ENCODE measurements at places on chromosomes 7 and 10. TPM values are rescaled to one million over a fixed set of nuclear protein-coding genes. Genes with fewer than 3 reads are reported as not detected.

FRMD4A gene
- total RNA-seq = 3.3 TPM

RBM20 gene
- 2.6 TPM for total RNA-seq

GIMAP1 gene
- total RNA-seq = not detected

LRGUK gene
- 0.60 TPM for total RNA-seq

PTPN12 gene
- total RNA-seq = 86.4 TPM

TDRD1 gene
- not detected for total RNA-seq

SFXN3 gene
- 38.1 TPM for total RNA-seq

FEZF1 gene
- not detected for total RNA-seq

ANKRD26 gene
- total RNA-seq = 2.2 TPM

ZNF425 gene
- total RNA-seq = 1.7 TPM

LRMDA gene
- total RNA-seq = 3.8 TPM

CCZ1B gene
- 20.9 TPM for total RNA-seq

TCERG1L gene
- total RNA-seq = not detected

VAX1 gene
- total RNA-seq = 1.5 TPM

FKBP14 gene
- 8.9 TPM for total RNA-seq

GBX1 gene
- total RNA-seq = not detected

C10orf62 gene
- total RNA-seq = not detected

IDI2 gene
- not detected for total RNA-seq

HOXA4 gene
- 1.2 TPM for total RNA-seq

HTRA1 gene
- 51.9 TPM for total RNA-seq

CLIP2 gene
- total RNA-seq = 11.7 TPM

KLLN gene
- total RNA-seq = 0.63 TPM

IGF2BP3 gene
- 22.2 TPM for total RNA-seq

FFAR4 gene
- 0.30 TPM for total RNA-seq

TMEM178B gene
- total RNA-seq = 1.5 TPM

MICALL2 gene
- 28.1 TPM for total RNA-seq

INHBA gene
- total RNA-seq = 0.11 TPM

CXCL12 gene
- 0.19 TPM for total RNA-seq

GNAI1 gene
- 34.6 TPM for total RNA-seq

TMEM225B gene
- 1.0 TPM for total RNA-seq

OR2A42 gene
- total RNA-seq = not detected

SPDYE3 gene
- not detected for total RNA-seq

TSPAN33 gene
- 6.5 TPM for total RNA-seq

EN2 gene
- total RNA-seq = 0.99 TPM

RELN gene
- 0.01 TPM for total RNA-seq

AKR1C3 gene
- 1,261 TPM for total RNA-seq

PDLIM1 gene
- 231 TPM for total RNA-seq

Data from A549 treated with GW870086 at 1 μM for 4 hours (cell line).